BJ (cell line): ENCODE measurements at places on chromosomes 7 and 10. TPM values are rescaled to one million over a fixed set of nuclear protein-coding genes. Genes with fewer than 3 reads are reported as not detected.

GRCh38 chr10:69107176-69107490 lies 16.8 kb upstream of the VPS26A start:
- no peak for DNase-seq

- DNase-seq: no peak
Measured at GRCh38 chr10:7389346-7389745, 21.5 kb downstream of the SFMBT2 start.

GRCh38 chr7:113045379-113045778 lies 41.2 kb downstream of the GPR85 start:
- DNase-seq: no peak

DNA sequence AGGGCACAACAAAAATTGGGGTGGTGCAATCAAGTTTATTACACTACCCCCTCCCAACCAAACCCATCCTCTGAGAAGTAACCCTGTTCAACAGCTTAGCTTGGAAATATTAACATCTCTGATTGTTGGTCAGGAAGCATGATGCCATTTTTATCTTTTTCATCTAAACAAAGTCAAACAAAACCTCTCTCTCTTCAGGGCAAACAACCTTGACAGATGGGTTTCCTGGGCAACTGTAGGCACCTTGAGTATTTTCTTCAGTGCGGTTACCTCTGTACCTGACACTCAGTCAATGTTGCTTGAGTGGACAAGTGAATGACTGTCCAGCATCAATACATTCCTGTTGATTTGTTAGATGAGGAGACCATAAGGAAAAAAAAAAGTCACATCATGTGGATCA lies 183.6 kb downstream of the NRP1 start:
- no peak for DNase-seq

DNA sequence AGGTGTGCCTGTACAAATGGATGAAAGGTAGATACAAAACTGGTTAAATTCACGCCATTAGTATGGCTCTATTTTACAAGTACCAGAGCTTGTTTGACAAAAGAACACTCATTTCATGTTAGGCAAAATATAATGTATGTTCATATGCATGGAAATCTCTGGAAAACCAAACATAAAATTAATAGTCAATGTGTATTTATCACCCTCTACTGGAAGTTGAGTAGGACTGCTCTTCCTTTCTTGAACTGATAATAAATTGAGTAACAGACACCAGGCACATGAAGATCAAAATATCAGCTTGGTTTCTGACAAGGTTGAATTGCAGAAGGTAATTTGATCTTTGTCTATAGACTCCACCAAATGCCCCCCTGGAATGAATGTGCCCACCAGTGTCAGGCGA lies 19.8 kb upstream of the AKR1B1 start:
- DNase-seq: no peak

DNA sequence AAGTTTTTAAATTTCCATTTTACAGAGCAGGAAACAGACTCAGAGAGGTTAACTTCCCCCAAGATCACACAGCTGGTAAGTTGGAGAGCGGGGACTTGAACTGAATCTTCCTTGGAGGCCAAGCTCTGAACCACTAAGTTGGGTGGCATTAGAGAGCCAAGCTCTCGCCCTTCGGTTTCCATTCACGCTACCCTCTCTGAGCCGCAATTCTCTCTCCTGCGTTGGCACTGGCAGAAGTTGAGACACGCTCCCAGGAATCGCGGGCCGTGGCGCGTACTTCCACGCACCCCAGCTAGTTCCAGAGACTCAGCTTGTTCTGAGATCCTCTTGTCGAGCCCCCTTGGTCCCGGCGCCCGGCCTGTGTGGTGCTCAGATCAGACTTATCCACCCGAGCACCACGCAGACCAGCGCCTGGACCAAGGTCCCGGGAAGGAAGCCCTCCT lies 29.3 kb upstream of the VAX1 start:
- no peak for DNase-seq

Gene ARL5B
- polyA plus RNA-seq: 2.7 and 7.2 TPM in 2 replicates

Gene CCL24
- polyA plus RNA-seq: not detected in 2 replicates

Gene PRKCQ
- polyA plus RNA-seq: 0.06 and 0.11 TPM in 2 replicates
